ENCODE measurements at places on chromosomes 1 and 21. TPM values are rescaled to one million over a fixed set of nuclear protein-coding genes. Genes with fewer than 3 reads are reported as not detected.

The DNM3 gene
- 1.5 TPM for total RNA-seq

The NHLH1 gene
- total RNA-seq: 0.39 TPM

The NTMT2 gene
- not detected for total RNA-seq

The ABCA4 gene
- total RNA-seq: not detected

The CELA2A gene
- total RNA-seq: not detected

The FBXO2 gene
- total RNA-seq: 10.7 TPM

The NES gene
- 0.05 TPM for total RNA-seq

The SERPINC1 gene
- not detected for total RNA-seq

The TRNP1 gene
- total RNA-seq: 2.3 TPM
